Neural progenitor cell (in vitro differentiated cells): ENCODE measurements at places on chromosomes 6 and 20.

DNA sequence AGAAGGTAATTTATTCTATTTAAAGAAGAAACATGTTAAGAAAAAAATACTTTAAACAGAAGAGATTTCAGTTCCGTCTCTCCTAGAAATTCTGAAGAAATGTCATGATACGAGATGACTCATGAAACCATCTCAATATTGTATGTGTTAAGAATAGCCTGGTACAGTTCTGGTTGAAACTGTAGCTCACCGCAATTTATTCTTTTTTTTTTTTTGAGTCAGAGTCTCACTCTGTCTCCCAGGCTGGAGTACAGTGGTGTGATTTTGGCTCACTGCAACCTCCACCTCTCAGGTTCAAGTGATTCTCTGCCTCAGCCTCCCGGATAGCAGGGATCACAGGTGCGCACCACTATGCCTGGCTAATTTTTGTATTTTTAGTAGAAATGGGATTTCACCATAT is 103.3 kb downstream of the ARHGAP18 start:
- no peak for DNase-seq

- DNase-seq, result no peak
Observed at GRCh38 chr6:23414051-23414445, 712.0 kb upstream of the NRSN1 start.

- no peak for DNase-seq
Observed at GRCh38 chr6:5764401-5764955, 242.2 kb downstream of the NRN1 start.

- no peak for DNase-seq
Observed at GRCh38 chr6:130143709-130144108, 79.0 kb downstream of the SAMD3 start.

GRCh38 chr6:170185175-170185978 is 105.5 kb downstream of the DLL1 start:
- DNase-seq, result no peak

DNA sequence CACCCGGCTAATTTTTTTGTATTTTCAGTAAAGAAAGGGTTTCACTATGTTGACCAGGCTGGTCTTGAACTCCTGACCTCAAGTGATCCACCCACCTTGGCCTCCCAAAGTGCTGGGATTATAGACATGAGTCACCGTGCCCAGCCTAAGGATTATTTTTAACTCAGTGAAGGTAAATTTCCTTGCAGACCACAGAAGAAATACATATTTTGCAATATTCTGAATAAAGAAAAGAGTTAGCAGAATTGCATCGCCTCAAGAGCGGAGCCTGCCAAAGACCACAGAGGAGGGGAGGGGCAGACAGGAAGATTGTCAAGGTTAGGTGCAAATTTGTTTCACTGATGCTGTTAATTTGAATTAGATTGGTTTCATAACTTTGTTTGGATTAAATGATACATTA is 47.4 kb downstream of the SOD2 start:
- DNase-seq, result no peak

GRCh38 chr20:59827138-59828056 is 106.0 kb downstream of the SYCP2 start:
- DNase-seq, result no peak

DNA sequence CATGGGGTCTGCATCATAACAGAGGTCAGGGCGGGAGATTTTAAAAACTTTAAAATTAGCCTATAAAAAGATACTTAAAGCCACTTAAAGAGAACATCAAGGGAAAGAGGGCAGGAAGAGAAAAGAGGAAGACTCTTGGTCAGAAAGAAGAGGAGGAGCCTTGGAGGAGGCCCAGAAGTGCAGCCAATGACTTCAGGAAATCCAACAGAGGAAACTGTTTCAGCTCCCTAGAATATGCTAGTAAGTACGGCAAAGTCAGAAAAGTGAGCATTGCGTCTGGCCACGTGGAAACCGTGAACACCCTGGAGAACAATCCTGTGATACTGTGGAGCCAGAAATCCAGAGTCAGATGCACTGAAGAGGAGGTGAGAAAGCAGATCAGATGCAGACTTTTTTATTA is 22.5 kb upstream of the NHSL1 start:
- DNase-seq, result no peak

GRCh38 chr20:34362502-34363061 is 491 bp upstream of the ITCH start:
- no peak for DNase-seq

DNA sequence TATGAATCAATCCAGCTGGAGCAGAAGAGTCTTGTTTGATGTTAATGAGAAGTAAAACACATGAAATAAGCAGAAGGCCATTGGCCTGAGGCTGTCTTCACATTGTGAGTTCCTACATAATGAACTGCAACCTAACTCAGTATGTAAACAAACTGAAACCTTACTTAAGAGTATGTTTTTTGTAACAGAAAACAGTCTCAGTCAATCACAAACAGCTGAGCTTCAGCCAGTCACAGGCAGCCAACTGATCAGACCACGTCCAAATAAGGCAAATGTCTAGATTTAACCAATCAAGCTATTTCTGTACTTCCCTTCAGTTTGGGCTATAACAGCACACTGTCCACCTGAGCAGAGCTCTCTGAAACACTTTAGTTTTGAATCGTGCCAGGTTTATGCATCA is 234.7 kb downstream of the TRDN start:
- DNase-seq, result no peak

- no peak for DNase-seq
Observed at GRCh38 chr6:151004383-151005024, 139.0 kb downstream of the MTHFD1L start.

GRCh38 chr6:24883618-24884017 is 52.1 kb downstream of the RIPOR2 start:
- no peak for DNase-seq

GRCh38 chr20:57076951-57077350 is 189.5 kb downstream of the BMP7 start:
- DNase-seq, result no peak

- DNase-seq, result no peak
Observed at GRCh38 chr6:158519761-158520160, 40.1 kb upstream of the TMEM181 start.

DNA sequence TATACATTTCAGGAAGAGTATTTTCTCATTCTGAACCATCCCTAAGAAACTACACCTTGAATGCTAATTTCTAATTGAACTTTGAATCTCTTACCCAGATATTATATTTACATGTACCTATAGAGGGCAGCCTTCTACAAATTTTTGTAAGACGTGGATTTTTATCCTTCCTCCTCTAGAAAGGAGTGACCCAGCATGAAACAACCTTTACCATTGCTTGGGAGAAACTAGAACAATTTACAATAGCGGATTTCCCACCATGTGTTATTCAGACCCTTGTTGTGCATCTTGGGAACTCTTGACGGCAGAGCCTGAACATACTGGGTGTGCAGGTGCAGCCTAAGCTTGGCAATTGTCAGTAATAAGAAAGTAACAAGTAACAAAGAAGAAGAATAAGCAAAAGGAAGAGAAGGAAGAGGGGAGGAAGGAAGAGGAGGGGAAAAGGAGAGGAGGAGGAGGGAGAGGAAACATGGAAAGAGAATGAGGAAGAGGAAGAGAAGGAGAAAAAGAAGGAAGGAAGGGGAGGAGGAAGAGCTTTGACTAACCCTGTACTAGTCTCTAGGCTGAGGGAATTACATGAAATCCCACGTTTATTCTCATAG is 10.8 kb upstream of the TAAR1 start:
- DNase-seq, result peak; percentile 23

DNA sequence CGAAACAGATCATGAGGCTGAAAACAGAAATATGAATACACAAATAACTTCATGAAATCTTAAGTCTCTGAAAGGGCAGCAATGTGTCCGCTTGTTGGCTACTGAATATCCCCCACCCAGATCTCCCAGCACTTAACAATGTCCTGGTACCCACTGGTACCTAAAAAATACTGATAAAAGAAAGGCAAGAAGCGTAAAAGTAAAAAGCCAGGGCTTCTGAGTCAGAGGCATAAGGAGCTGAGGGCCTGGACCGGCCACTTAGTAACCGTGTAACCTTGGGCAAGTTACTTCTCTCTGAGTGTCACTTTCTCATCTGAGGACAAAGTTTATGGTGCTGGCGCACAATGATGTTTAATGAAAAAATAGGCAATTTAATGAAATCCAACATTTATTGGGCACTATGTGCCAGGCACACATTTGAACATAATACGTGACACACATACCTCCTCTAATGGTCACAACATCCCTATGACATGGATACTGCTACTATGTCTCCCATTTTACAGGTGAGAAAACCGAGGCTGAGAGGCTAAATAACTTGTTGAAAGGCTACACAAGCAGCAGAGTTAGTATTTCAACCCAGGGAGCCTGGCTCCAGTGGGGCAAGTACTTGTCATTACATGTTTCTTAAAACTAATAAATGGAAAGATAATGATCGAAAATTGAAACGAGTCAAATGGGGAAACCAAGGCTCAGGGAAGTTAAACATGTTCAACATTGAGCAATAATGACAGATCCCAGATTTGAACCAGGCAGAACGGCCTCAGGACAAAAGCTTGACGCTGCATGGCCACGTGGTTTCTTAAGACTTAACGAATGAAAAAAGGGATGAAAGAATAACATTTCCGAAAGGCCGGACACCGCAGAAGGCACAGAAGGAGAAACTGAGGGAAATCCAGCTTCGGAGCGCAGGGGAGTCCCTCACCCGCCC is 828 bp downstream of the TP53RK start:
- no peak for DNase-seq

DNA sequence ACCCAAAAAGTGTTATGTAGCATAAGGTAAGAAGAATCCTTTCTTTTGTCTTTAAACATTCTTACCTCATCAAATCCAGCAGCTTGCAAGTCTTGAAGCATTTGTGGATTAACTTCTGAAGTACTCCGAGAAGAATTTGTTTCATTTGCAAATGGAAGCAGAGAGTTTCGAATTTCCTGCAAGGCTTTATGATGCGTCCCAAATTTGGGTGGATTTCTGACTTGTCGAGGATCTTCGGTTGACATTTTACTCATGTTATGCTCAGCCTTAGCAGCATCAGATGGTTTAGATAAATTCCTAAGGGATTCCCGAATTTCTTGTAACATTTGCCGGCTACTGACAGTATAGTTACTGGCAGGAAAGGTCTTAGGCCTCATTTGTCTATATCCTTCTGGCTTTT is 16.2 kb downstream of the LATS1 start:
- no peak for DNase-seq
